ENCODE measurements at places on chromosomes 1 and 21. TPM values are rescaled to one million over a fixed set of nuclear protein-coding genes. Genes with fewer than 3 reads are reported as not detected.

CCNL2 gene
- total RNA-seq: 39.0 TPM

ANKRD65 gene
- 5.8 TPM for total RNA-seq

PCAT6 gene
- total RNA-seq: not detected

RGS7 gene
- total RNA-seq: not detected

RUNX3 gene
- 0.15 TPM for total RNA-seq

RRP1B gene
- total RNA-seq: 37.7 TPM

All from hair follicular keratinocyte (primary cell).